ENCODE measurements at places on chromosomes 2 and 18.
A peak's percentile ranks its signal among the peaks of the same experiment; 100 is the strongest.

DNA sequence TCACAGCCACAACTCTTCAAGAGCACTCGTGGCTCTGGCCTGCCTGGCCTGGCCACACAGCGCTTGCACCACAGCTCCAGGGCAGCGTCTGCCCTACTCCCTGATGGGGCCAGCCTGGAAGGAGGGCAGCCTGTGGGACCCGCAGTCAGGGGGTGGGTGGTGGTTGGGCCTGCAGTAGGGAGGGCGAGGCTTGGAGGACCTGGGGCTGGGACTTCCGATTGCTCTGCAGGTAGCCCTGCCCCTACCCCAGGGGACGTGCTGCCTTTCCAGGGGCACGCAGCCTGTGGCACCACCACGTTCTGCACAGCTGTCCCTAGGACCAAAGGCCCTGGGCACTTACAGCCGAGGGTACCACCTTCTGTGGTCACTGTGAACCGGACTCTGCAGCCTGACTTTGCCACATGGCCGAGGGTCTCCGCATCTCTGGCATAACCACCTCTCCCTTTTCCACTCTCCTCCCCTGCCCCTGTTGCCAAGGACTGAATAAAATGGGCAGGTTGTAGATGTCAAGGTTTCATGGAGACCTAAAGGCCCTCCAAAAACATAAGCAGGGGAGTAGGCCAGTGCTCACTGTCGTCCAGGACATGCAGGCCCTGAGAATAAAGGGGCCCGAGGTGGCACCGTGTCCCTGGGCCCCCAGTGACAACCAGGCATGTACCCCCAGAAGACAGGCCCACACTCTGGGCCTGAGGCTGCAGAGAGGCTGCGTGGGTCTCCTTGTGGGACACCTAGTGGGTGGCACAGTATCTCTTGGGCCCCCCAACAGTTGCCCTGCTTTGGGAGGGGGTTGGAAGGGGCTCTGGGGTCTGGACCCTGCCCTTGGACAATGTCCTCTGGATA, 87.3 kb downstream of the INHBB start:
- no peak for DNase-seq

- peak; percentile 55 for DNase-seq
Measured at GRCh38 chr2:15943378-15944280, 3.3 kb downstream of the MYCN start.

GRCh38 chr2:42967959-42968674, 175.7 kb upstream of the HAAO start:
- DNase-seq = peak; percentile 98

GRCh38 chr2:119005051-119005450, 63.1 kb downstream of the MARCO start:
- DNase-seq = no peak

DNA sequence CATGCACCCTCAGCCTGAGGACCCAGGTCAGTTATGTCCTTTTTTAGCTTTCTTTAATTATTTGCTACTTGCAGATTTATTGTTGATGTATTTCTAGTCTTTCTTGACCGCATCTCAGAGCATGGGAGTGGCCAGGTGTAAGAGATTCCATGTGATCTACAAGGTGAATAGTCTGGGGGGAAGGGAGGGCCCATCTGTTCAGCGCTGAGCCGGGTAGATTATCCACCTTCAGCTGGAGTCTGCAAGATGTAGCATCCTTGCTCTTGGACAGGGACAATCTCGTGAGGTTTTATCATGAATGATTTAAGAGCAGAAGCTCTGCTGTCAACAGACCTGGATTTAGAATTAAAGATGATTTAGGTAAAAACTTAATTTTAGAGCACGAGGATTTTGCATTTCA, 12.0 kb upstream of the DGKD start:
- DNase-seq = no peak

DNA sequence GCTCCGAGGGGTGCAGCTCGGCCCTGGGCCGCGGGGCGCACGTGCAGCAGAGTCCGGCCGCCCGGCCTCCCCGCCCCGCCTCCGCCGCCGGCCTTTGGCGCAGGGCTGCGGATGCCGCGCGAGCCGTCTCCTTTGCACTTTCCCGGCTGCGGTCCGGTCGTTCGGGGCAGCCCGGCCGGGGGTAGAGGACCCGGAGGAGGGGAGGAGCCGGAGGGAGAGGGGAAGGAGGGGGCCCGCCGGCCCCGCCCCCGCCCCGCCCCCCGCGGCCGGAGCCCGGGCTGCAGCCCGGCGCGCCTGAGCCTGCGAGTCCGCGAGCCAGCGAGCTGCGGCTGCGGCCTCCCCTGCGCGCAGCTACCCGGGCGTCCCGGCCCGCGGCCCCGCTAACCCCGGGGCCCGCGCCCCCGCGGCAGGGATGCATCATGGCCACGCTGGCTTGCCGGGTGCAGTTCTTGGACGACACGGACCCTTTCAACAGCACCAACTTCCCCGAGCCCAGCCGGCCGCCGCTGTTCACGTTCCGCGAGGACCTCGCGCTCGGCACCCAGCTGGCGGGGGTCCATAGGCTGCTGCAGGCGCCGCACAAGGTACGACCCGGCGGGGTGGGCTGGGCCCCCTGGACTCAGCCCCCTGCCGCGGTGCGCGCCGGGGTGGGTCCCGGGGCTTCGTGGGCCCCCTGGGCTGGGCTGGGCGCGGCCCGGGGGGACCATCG, at the start of gene FHOD3:
FHOD3 (plus strand) TSS at position 297 of the 709 bp plus-strand sequence; CDS start at position 420, 123 bp downstream.
- DNase-seq = peak; percentile 14

GRCh38 chr2:23655934-23656596, 270.9 kb downstream of the ATAD2B start:
- DNase-seq = no peak

GRCh38 chr18:11309172-11309571, 159.8 kb upstream of the PIEZO2 start:
- peak; percentile 3 for DNase-seq

DNA sequence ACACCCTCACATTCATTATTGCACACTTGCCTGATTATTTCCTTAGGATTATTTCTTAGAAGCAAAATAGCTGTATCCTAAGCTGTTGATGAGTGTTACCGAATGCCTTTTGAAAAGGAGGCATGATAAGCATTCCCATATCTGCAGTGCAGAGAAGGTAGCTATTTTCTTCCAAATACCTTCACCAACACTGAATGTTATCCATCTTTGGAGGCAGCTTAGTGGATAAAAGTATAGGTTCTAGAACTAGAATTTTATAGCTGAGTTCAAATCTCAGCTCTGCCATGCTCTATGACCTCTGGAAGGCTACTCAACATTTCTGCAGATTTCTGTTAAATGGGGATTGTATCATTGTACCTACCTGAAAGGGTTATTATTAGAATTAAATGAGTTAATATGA, 185.0 kb upstream of the CCDC150 start:
- no peak for DNase-seq

DNA sequence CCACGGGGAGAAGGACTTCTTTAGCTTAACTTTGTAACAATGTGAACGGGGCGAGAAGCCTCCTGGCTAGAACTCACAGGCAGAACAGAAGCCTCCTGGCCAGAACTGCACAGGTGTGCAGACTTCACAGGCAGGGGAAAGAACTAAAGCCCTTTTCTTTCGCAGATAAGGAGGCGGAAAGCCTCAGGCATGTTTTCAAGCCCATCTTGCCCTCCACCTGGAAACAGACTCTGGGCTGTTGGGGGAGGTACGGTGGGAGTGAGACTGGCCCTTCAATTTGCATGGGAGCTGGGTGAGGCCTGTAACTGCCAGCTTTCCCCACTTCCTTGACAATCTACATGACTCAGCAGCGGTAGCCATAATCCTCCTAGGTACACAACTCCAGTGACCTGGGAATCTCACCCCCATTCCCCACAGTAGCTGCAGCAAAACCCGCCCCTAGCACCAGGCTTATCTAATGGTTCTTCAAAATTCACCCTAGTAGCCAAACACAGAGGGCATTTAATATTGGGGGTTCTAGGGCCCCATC, 22.9 kb upstream of the ABCA12 start:
- DNase-seq = no peak

DNA sequence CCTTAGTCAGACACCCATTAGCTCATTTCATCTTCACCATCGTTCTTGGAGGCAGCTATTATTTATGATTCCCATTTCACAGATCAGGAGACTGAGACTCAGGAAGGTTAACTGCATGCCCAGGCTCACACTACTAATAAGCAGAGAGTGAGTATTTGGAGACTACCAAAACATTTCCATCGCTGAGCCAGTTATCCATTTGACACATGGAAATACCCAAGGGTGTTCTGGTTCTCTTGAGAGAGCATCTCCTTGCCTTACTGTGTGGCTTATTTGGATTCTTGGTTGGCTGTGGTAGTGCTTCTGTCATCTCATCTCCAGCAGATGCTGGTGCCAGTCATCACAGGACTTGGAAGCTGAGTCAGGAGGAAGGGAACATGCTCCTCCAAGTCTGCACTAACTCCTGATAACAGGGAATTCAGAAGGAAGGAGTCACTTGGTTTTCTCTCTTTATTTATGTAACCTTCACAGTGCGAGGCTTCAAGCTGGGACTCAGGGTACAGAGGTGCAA, 55.2 kb downstream of the RASGRP3 start:
- no peak for DNase-seq

- DNase-seq = no peak
Measured at GRCh38 chr2:47277987-47278386, 122.9 kb upstream of the STPG4 start.

GRCh38 chr2:85324639-85325465, 2.9 kb downstream of the TGOLN2 start:
- peak; percentile 16 for DNase-seq

GRCh38 chr2:14015113-14015630, 617.3 kb upstream of the LRATD1 start:
- no peak for DNase-seq

- DNase-seq = no peak
Measured at GRCh38 chr18:45571714-45572113, 43.6 kb upstream of the SLC14A2 start.

DNA sequence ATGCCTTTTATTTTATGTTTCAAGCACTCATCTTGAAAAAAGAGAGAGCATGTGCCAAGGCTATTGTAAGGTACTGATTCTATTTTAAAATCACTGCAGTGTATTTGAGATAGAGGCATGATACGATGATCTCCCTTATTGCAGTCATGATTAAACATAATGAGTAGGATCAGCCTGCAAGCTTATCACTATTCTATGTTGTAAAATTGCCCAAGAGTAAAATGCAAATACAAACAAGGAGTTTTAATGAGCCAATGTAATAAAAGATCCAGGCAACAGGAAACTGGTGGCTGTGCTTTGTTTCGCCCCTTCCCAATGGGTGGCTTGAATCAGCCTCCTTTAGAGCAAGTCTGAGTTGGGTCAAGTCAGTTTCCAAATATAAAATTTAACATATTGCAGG, 116.4 kb upstream of the RBMS1 start:
- DNase-seq = no peak

- no peak for DNase-seq
Measured at GRCh38 chr2:53170466-53170865, 597.1 kb upstream of the CHAC2 start.

DNA sequence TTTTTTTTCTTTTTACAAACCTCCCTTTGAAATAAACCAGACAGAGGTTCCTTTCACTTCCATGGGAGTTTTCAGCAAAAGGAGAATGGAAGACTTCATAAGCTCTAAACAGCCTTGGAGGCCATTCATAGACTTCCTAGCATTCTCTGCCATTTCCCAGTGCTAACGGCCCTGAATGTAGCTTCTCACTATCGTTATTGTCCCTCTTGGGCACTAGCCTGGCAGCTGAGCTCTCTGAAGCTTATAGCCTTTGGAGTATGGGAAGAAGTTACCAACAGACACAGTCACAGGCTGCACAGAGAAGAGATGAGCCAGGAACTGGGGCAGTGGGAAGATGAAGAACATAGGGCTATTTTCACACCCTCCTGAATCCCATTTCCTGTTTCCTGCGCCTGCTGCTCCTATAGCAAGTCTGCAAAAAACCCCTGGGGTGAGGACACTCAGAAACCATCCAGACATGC, 29.1 kb upstream of the EPC2 start:
- no peak for DNase-seq

GRCh38 chr2:187390891-187391290, 57.2 kb downstream of the CALCRL start:
- no peak for DNase-seq

GRCh38 chr2:105882920-105883435, 138.3 kb downstream of the NCK2 start:
- DNase-seq = no peak

- peak; percentile 53 for DNase-seq
Measured at GRCh38 chr2:45255563-45255962, 246.3 kb upstream of the SIX2 start.

DNA sequence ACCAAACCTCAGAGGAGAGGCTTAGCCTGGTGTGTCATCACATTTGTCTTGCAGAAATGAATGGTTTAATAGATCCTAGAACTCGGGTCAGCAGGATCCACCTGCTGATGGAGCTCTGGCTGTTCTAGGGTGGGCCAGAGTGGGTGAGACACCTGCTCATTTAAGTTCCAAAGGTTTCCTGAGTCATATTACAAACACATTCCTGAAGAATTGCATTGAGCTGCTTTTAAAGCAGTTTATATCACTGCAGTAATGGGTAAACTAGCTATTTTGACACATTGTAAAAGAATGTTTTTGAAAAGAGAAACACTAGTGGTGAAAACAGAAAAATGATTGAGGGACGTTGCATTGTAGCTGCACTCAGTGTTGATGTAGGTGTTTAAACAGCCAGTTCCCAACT, 175.3 kb upstream of the TCF4 start:
- DNase-seq = no peak

DNA sequence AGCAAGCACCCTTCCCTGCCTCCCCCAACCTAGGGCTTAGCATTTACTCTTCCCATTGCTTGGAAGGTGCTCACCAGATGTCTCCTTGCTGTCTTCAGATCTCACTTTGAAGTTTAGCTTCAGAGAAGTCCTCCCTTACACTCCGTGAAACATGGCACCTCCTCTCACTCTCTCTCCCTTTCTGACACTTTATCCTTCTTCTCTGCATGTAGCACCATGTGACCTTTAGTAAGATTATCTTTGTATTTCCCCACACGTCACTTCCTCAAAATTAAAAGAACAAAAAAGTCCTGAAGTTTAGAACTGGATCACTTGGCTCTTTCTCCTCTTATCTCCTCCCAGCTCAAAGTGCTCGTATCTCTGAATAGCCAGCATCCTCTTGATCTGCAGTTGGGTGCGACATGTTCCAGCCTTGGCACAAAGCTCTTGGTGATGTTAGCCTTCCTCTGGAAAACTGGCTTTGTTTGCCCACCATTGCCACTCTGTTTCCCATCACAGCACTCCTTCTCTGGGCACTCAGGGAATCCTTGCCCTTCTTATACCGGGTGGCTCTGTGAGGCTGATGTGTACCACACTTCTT, 40.6 kb upstream of the EPAS1 start:
- DNase-seq = peak; percentile 12

- no peak for DNase-seq
Measured at GRCh38 chr2:57434441-57434840, 612.2 kb upstream of the VRK2 start.

GRCh38 chr2:16318474-16319195, 347.0 kb downstream of the CYRIA start:
- peak; percentile 77 for DNase-seq

GRCh38 chr2:79627237-79627636, 114.4 kb downstream of the CTNNA2 start:
- peak; percentile 94 for DNase-seq

- DNase-seq = no peak
Measured at GRCh38 chr2:59383473-59383872, 1142.3 kb upstream of the FANCL start.

- no peak for DNase-seq
Measured at GRCh38 chr2:72112401-72112800, 35.3 kb downstream of the CYP26B1 start.

Measured in KBM-7 (cell line).